ENCODE measurements at places on chromosomes 4 and X. TPM values are rescaled to one million over a fixed set of nuclear protein-coding genes. Genes with fewer than 3 reads are reported as not detected.

Gene P2RY8
- total RNA-seq, result 0.66 TPM

Gene ZCCHC12
- not detected for total RNA-seq

Gene USP17L29
- not detected for total RNA-seq

Gene SSX4B
- total RNA-seq, result not detected

Gene TMSB4X
- total RNA-seq, result 1,472 TPM

Gene PRSS12
- total RNA-seq, result 15.8 TPM

Gene FRG2
- not detected for total RNA-seq

Gene SPANXD
- total RNA-seq, result not detected

Gene ASB11
- total RNA-seq, result 0.52 TPM

Gene GIMD1
- not detected for total RNA-seq

Gene SUV39H1
- 2.1 TPM for total RNA-seq

Gene ALB
- total RNA-seq, result 538 TPM

Gene DGAT2L6
- not detected for total RNA-seq

Gene NPNT
- 29.1 TPM for total RNA-seq

Gene TMSB15C
- 2.1 TPM for total RNA-seq

Gene PCDH10
- total RNA-seq, result 0.26 TPM

Gene RGN
- 20.8 TPM for total RNA-seq

Gene SFRP2
- total RNA-seq, result 12.5 TPM

Gene ENOX2
- 9.1 TPM for total RNA-seq

Gene GLOD5
- total RNA-seq, result not detected

Gene PABPC5
- total RNA-seq, result not detected

Gene TEX11
- 0.66 TPM for total RNA-seq

Gene CXCL8
- total RNA-seq, result 12.9 TPM

Gene CDS1
- total RNA-seq, result 5.2 TPM

Gene NPY1R
- total RNA-seq, result 14.0 TPM

Gene MBNL3
- 6.3 TPM for total RNA-seq

Gene FAM9B
- total RNA-seq, result not detected

Gene RBMXL3
- not detected for total RNA-seq

Gene CTPS2
- total RNA-seq, result 16.6 TPM

Gene PRMT9
- total RNA-seq, result 3.0 TPM

Gene F11
- 53.1 TPM for total RNA-seq

Gene ZNF711
- 5.6 TPM for total RNA-seq

Gene SORBS2
- 218 TPM for total RNA-seq

Gene CFP
- total RNA-seq, result 1.8 TPM

Gene CYP2U1
- total RNA-seq, result 5.7 TPM

Gene THAP9
- total RNA-seq, result 3.9 TPM

Gene CABS1
- total RNA-seq, result not detected

Gene CRMP1
- 1.3 TPM for total RNA-seq

Gene ADGRL3
- total RNA-seq, result 1.0 TPM

Gene BEX5
- total RNA-seq, result 7.0 TPM

Gene C4orf50
- total RNA-seq, result 0.26 TPM

Gene PROM1
- total RNA-seq, result 23.7 TPM

Gene PACRGL
- total RNA-seq, result 17.1 TPM

Gene PAGE1
- total RNA-seq, result not detected

Gene HTR2C
- not detected for total RNA-seq

Gene TMEM156
- not detected for total RNA-seq

Gene LNX1
- total RNA-seq, result 17.1 TPM

Gene MAGED2
- 66.4 TPM for total RNA-seq

Gene ARAF
- 43.3 TPM for total RNA-seq

Gene CT45A10
- not detected for total RNA-seq

Gene TMEM35A
- 0.26 TPM for total RNA-seq

Gene TMEM184C
- total RNA-seq, result 20.8 TPM

Gene GAGE12H
- not detected for total RNA-seq
